NCI-H2107 (cell line): ENCODE measurements at places on chromosomes 7 and 10.

DNA sequence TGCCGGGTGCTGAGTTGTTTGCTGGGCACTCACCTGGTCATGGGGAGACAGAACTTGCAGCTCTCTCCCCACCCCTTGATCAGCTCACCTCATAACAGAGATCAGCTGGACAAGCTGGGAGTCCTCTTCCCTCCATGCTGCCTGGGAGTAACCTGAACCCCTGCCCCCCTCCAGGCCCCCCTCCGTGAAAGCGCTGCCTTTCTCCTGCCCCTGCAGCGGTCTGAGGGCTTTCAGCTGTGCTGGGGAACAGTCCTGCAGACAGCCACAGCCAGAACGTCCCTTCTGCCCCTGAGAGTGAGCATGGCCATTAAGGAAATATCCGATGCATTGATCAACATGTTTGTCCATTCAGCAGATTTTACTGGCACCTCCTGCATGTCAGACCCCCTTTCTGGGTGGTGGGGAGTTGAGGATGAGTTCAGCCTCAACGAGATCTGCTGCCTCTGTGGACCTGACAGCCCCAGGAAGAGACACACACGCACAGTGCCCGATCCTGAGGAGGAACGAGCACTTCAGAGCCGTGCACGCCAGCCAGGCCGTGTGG, 4.5 kb downstream of the FAM20C start:
- no peak for DNase-seq

GRCh38 chr10:44198780-44199097, 186.2 kb downstream of the CXCL12 start:
- no peak for DNase-seq

DNA sequence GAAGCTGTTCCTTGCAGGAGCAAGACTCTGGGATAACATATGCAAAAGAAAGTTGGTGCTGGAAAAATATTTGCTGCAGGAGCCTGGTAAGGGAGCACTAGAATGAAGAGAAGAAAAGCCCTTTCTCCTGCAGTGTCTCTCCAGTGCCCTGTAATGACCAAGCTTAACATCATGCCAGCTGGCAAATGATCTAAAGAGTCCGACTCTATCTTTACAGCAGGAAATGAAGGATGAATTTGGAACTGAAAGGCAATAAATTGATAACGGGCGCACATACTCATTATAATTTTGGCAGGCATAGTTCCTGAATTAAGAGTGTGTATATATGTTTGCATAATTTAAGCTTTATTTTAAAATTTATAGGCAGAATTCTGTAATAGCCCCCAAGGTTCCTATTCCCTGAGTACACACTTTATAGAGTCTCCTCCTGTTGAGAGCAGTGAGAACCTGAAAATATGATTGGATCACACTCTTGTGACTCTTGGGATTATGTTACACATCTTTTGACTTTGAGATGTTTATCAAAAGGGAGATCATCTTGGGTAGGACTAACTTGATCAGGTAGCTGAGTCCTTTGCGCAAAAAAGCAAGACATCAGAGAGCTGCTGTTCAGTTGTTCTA, 299.0 kb upstream of the MBL2 start:
- no peak for DNase-seq

DNA sequence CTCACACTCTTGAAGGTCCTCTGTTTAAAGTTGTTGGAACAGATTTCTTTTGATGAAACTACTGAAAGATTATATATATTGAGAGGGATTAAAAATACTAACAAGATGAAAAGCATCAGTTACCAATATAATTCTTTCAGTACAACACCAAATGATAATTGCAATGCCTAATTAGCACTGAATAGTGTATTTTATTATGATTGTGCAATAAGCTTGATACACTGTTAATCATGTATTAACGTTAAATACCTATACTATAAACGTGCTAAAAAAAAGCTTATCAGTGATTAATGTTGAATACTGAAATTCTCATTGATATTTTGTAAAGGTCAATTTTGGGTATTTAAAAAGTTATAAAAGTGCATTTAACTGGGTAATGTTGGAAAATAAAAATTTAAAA, 61.5 kb downstream of the HIBADH start:
- DNase-seq = no peak

DNA sequence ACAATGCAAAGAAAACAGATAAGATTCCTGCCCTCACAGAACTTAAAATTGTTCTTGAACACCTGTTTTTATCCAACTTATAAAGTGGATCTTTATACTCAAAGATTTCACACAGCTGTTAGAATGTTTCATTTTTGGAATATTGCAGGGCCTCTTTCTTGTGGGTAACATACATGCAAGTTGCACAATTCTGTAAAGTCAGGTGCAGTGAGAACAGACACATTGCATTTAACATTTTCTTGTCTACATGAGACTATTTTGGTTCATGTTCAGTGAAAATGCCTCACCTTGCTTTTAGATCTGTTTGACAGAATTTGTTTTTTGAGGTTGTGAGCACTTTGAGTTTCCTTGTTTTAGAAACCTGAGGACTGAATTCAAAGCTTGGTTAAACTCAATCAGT, 707.8 kb downstream of the SUGCT start:
- DNase-seq = no peak

DNA sequence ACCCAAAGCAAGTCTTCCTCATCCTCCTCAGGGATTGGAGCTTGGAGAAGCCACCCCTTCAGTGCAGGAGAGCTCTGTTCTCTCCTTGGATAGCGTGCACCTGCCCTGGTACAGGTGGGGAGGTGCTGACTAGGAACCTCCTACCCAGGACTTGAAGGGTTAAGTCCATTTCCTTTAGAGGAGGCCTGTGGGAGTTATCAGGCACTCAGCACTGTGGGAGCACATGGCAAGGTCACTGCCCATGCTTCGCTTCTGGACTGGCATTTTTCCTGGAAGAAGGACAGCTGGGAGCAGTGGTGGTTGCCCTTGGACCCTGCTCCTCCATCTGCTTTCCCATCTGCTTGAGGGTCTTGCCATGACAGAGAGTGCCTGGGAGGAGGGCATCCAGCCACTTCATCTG, 142.8 kb downstream of the CXCL12 start:
- DNase-seq = no peak
